K562 (cell line): ENCODE measurements at places on chromosomes 16 and 17.

- DNase-seq: no peak
Measured at GRCh38 chr16:12903407-12904328, 2.3 kb downstream of the SHISA9 start.

- no peak for DNase-seq
Measured at GRCh38 chr17:68603027-68603426, 1.9 kb upstream of the FAM20A start.

DNA sequence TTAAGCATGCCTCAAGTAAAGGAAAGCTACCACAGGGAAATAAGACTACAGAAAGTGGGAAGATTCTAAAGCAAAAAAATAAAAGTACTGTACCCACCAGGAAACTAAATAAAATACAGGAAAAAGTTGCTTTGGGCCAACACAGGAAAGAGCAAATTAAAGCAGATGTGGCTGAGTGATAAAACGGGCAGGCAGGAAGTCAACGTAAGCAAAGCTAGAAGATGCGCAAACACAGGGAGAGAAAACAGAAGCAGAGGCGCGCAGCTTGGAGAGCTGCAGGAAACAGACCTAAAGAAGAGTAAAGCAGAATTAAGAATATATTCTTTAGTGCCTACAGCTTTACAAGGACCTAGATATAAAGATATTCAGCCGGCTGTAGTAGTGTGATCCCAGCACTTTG is 21.7 kb downstream of the USP36 start:
- DNase-seq: no peak

DNA sequence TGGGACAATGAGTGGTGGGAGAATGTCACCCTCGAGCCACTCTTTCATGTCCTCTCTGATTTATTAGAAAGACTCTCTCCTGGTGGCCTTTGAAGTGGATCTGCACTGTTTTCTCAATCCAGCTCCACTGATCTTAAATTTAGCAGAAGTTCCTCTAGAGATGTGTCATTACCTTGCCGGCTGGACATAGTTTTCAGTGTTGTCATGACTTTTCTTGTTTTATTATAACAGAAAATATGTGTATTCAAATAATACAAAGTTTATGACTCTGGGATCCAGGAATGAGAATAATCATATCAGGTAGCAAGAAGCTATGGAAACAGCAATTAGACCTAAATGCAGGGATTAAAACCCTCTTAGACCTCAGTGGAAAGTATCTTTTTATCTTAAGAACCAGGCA is 247.5 kb upstream of the ELAC2 start:
- no peak for DNase-seq

- no peak for DNase-seq
Measured at GRCh38 chr17:8740486-8740885, 4.2 kb downstream of the CCDC42 start.

- no peak for DNase-seq
Measured at GRCh38 chr17:58334661-58335060, 6.1 kb upstream of the TSPOAP1 start.

- DNase-seq: peak; percentile 42
Measured at GRCh38 chr17:77400445-77400870, 259.7 kb downstream of the SEC14L1 start.

DNA sequence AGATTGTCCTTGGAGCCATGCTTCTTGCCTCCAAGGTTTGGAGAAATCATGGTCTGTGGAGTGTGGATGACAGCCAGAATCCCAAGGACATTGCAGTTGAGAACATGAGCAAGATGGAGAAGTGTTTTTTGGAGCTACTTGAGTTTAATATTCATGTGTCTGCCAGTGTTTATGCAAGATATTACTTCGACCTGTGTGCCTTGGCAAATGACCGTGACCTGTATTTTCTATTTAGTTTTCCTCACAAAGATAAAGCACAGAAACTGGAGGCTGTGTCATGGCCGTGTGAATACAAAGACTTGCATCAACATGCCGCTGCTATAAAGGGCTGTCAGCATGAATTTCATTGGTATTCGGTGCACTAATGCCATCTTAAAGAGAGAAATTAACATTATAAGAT is 9.0 kb downstream of the GGA2 start:
- DNase-seq: no peak

DNA sequence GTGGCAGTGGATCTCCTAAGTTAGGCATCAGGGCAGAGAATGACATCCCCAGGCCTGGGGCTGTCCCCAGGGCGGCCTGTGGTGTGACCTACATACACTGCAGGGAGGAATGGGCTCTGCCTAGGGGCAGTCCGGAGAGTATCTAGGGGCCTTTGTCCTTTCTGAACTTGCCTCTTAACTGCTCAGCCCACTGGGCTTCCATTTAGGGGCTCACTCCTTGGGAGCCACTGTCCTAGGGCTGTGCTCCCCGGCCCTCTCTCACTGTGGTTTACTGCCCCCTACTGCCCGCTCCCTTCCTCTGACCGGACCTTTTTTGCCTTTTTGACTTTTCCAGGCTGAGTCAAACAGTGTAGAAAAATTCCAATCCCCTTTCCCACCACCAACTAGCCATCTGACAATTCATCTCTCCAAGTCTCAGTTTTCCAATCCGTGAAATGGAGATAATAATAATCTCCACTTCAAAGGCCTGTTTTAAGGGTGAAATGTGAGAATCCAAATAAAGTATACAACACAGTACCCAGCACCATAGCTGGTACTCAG is 66.8 kb downstream of the DNAH3 start:
- DNase-seq: peak; percentile 57

DNA sequence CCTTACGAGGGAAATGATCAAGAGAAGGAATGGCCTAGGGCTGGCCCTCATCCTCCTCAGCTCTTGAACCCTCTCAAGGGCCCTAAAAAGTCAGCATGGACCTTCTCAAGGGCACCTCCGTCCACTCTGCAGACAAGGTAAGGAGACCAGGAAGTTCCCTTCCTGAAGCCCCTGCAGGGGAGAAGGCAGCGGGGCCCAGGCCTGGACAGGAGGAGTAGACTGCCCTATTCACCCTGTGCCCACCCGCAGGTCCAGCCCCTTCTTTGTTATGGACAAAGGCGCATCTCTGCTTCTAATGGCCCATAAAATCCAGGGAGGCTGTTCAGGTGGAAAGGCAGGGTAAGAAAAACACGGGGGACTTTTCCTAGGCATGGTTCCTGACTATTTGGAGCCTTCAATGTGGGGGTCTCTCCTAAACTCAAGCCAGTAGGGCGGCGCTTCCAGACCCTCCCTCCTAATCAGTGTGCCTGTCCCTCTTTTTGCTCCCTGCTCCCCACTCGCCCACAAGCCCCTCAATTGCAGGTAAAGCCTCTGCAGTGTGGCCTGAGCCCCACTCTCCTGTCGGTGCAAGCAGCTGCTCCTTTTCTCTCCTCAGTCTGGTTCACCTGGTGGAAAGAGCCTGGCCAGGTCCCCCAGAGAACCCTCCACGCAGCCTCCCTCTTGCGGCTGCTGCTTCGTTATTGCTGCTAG is 28.2 kb downstream of the AXIN2 start:
- DNase-seq: no peak

DNA sequence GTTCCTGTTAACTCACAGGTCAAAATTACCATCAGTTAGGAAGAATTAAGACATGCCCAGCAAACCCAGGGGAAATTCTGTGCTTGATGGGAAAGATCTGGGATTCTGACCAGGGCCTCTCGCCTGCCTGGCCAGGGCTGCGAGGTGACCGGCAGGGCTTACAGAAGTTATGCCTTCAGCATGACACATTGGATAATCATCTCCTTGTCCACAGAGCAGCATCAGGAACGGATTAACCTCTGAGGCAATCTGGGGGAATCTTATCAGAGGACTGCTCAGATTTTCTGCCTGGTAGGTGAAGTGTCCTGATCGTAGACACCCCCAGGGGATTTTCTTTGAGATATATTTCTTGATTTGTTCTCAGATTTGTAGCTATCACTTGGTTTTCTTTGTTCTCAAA is 172.5 kb downstream of the HS3ST3A1 start:
- no peak for DNase-seq

DNA sequence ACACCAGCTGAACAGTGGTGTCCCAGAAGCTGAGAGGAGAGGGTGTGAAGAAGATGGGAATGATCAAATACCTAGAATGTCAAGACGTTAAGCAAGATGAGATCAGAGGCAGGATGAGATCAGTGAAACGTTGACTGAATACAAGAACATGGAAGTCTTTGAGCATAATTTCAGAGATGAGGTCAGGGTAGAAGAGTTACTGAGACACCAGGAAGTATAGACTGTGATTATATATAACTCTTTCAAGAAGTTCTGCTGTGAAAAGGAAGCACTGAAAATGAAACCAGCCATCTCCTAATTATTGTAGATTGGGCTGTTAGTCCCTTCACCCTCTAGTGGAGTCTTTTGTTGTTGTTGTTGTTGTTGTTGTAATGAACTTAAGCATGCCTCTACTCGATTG is 9.1 kb downstream of the SHCBP1 start:
- no peak for DNase-seq

DNA sequence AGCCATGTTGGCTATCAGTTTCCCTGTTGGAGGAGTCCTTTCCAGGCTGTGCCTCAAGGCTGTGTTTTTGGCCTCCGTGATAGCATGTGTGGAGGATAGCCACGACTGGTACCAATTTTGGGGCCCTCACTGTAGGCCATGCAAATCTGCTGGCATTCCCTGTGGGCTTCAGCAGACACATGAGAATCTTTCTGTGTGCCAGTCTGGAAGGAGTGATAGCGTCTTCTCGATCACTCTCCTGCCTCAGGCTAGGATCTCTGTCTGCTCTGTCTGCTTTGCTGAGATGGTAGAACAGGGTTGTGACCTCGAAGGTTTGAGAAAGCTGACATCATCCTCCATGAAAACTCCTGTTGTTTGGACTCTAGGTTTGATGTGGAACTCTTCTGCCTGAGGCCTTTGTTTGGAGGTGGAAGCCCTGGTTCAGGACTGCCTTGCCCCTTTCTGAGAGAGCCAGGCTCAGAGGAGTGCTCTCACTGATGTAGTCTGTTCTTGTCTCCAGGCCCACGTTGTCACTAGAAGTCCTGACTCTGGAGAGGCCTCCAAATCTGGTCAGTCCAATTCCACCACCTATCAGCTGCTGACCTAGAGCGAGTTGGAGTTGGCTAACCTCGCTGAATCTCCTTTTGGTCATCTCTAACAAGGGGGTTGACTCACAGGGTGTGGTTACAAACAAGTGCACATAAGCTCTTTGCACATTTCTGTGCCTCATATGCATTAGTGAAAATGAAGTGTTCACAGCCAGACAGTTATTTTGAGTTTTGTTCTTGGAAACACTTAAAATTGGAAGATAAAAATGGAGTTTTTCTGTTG is 12.1 kb upstream of the EDC4 start:
- DNase-seq: peak; percentile 41

DNA sequence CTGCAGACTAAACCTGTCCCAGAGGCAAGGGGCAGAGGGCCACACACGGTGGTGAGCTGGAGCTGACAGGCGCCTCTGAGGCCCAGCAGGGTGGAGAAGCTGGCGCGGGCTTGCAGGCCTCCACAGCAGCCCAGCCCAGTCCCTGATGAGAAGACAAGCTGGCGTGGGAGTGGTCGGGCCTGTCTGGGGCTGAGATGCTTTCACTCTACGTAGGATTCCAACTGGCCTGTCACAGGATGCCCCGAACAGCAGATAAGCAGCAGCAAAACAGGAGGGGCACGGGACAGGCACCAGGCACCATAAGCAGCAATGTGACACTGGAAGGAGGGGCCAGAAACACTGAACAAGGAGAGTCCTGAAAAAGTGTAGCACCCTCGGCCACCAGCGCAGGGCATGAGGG is 40.1 kb downstream of the PEMT start:
- DNase-seq: no peak

GRCh38 chr17:42325026-42325425 is 36.7 kb downstream of the STAT5A start:
- DNase-seq: no peak

- no peak for DNase-seq
Measured at GRCh38 chr17:62931101-62931500, 34.9 kb upstream of the TANC2 start.

DNA sequence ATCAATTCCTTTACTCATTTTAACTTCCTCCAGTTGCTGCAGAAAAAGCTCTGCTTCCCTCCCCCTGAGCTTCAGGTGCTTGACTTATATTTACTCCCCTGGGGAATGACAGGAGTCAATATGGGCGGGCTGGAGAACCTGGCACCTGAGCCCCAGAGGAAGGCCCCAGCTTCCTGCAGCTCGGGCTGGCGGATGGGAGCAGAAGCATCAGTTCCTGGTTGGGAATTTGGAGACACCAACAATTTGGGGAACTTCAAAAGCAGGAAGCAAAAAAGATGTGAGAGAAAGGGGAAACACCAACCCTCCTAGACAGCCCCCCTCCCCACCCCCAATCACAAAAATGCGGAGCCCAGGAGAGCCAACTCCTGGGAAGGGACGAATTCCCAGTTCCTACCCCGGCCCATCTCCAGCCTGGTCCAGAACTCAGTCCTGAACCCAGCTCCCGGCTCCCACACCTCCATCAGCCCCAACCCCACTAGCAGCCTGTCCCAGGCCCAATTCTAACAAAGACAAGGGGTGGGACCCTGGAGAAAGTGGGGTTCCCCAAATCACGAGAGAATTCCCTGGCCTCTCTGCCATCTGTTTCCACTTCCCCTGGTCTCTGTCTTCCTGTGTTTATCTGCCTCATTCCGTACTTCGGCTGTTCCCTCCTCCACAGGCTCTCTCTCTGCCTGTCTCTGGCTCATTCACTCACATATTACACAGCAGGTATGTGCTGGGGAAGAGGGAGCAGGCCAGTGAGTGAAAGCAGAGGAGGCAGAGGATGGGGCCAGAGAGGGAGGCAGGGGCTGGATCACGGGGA is 16.2 kb upstream of the ASGR2 start:
- DNase-seq: no peak

GRCh38 chr17:32297860-32298259 is 32.2 kb downstream of the RHBDL3 start:
- no peak for DNase-seq

DNA sequence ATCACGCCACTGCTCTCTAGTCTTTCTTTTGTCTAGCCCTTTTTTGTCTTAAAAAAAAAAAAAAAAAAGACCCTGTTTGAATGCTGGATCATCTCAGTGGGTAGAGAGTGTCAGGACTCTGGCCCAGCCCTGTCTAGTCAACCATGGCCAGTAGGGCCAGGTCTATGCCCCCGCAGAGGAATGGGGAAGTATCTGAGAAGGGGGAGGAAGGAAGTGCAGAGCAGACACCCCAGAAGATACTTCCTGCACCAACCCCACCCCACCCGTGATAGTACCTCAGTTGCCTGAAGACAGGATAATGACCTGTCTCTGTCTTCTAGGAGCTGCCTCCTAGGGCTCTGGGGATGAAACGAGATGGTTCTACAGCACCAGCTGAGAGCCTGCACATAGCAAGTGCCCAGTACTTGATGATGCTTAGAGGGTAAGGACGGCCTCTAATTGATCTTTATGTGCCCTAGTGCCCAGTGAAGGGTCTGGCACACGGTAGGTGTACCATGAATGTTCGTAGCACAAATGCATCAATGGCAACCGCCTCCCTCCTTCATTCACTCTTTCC is 55.4 kb downstream of the ABAT start:
- DNase-seq: no peak

- no peak for DNase-seq
Measured at GRCh38 chr16:73210686-73211085, 162.8 kb upstream of the ZFHX3 start.
